ENCODE measurements at places on chromosomes 3 and 15.

DNA sequence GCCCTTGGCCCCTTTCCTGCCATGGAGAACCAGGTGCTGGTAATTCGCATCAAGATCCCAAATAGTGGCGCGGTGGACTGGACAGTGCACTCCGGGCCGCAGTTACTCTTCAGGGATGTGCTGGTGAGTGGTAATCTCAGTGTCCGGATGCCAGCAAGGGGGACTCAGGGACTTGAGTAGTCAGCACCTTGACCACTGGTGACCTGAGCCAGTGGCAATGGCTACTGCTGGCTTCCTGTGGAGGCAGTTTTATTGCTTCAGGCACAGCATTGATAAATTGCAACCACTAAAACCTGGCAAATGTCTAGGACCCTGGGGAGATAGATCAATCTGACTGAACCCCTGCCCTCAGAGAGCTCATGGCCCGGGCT, 830 bp downstream of the MAP2K5 start:
- peak; percentile 52 for DNase-seq

GRCh38 chr3:37779289-37780152, 82.2 kb upstream of the CTDSPL start:
- DNase-seq, result peak; percentile 85

- DNase-seq, result no peak
Observed at GRCh38 chr3:134681522-134681900, 30.7 kb upstream of the KY start.

GRCh38 chr3:19363071-19363470, 214.8 kb downstream of the KCNH8 start:
- no peak for DNase-seq

- DNase-seq, result peak; percentile 68
Observed at GRCh38 chr3:18812316-18812715, 336.0 kb upstream of the KCNH8 start.

DNA sequence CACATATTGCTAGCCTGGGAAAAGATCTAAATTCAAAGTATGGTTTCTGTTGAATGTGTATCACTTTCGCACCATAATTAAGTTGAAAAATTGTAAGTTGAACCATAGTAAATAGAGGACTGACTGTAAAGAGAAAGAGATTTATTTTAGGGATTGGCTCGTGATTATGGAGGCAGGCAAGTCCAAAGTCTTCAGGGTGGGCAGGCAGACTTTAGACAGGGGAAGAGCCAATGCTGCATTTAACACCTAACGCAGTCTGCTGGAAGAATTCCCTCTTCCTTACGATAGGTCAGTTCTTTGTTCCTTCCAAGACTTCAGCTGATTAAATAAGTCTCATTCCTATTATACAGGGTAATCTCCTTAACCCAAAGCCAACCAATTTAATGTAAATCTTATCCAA, 15.8 kb downstream of the C3orf85 start:
- no peak for DNase-seq

GRCh38 chr3:112425858-112426750, 73.2 kb downstream of the BTLA start:
- no peak for DNase-seq

GRCh38 chr3:69149586-69149985, 27.2 kb upstream of the LMOD3 start:
- no peak for DNase-seq

- no peak for DNase-seq
Observed at GRCh38 chr3:126262227-126262626, 81.8 kb upstream of the ALDH1L1 start.

DNA sequence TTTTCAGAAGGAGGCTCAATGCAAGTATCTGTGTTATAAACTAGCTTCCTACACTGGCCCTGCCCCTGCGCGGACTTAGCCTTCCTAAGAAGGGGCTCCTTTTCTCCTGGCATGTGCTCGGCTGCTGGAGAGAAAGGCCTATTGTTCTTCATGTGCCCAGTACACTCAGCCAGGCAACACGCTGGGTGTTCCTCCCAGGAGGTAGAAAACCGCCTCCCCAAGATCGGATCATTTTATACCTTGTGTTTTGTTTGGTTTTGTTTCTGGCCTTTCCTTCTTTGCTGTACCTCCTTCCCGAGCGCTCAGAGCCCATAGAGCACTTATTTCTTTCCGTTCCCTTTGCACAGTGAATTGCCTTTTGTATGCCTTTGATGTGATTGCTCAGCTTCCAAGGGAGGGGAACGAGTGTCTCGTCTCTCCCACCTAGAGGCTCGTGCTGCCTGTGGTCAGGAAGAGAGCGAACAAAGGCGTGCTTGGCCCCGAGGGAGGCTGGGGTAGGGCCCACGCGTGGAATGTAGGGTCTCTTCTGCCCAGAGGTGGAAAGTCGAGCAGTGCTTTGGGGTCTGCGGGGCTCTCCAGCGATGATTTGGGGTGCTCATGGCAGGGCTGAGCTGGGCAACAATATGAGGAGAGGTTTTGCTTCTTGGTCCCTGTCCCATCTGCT, 30.0 kb downstream of the CCNL1 start:
- DNase-seq, result no peak

GRCh38 chr15:60932051-60932915, 296.8 kb downstream of the RORA start:
- DNase-seq, result no peak

GRCh38 chr3:107384907-107385306, 7.7 kb downstream of the CCDC54 start:
- no peak for DNase-seq

DNA sequence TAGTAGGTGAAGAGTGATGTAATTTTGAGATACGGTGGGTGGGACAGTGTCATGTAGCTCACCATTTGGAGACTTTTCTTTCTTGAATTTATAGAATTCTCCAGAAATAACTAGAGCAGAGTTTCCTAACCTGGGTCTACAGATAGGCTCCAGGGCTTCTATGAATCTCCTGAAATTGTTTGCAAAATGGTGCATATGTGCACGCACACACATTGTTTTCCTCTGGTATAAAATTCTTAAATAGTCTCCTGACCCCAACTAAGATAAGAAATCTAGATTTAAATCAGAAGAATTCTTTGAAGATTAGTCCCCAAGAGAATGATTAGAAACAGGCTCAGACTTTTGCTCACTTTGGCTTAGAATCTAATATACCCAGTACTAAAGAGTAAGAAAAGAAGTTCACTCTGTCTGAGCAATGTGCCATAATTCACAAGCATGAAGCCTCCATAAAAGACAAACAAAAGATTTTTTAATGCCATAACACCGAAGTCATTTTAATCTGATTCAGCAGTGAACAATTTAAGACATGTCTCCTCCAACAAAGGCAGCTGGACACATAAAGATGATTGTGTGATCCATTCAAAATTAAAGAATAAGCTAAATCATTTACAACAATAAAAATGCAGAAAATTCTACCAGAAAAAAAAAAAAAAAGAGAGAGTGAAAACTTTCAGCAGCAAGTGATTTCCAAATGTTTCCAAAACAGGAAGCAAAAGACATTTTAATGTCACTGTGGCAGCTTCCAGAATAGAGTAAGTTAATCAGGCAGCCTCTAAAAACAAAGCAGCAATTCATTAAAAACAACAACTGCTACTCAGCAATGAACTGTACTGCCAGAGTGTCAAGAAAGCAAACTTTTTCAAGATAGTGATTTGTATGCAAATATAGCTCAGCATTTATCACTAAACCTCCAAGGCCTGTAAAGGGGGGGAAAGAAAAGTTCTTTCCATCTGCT, 975.5 kb upstream of the CFAP20DC start:
- no peak for DNase-seq

- DNase-seq, result no peak
Observed at GRCh38 chr3:127688416-127689265, 15.9 kb downstream of the ABTB1 start.

DNA sequence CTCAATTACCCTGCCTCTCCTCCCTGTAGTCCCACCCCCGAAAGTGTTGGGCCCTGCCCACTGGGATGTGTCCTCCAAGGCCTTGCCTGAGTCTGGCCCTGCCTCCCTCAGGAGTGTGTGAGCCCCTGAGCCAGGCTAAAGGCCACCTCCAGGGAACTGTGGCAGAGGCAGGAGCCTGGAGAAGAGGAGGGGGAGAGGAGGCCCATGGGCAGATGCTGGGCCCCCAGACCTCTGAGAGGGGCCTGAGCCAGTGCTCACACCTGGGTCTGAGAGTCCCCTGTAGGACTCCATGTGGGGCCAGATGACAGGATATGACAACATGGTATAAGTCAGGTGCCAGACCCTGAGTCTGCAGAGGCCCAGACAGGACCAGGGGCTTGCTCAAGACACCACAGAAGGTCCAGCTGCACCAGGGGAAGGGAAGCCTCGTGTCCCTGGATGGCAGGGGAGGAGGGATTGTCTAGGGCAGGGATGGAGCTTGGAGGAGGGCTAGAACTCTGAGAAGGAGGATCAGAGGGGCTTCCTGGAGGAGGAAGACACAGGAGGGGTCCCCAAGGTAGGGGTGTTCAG, 217.9 kb downstream of the TBC1D2B start:
- no peak for DNase-seq

DNA sequence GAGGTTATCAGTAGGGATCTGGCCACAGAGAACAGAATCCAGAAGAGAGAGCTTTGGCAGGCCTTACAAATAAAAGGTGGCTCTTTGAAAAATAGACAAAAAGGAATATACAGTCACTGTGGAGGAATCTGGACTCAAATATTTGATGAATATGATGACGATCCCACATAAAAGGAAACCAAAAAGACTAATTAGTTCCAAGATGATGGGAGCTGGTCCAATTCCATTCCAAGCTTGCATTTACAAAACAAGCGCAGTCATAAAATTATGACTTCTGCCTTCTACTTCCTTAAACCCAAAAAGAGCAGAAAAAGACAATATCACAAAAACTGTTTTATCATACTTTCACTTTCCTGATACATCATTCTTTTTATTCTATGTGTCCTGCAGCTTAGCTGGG, 285.8 kb downstream of the DIPK2A start:
- no peak for DNase-seq

DNA sequence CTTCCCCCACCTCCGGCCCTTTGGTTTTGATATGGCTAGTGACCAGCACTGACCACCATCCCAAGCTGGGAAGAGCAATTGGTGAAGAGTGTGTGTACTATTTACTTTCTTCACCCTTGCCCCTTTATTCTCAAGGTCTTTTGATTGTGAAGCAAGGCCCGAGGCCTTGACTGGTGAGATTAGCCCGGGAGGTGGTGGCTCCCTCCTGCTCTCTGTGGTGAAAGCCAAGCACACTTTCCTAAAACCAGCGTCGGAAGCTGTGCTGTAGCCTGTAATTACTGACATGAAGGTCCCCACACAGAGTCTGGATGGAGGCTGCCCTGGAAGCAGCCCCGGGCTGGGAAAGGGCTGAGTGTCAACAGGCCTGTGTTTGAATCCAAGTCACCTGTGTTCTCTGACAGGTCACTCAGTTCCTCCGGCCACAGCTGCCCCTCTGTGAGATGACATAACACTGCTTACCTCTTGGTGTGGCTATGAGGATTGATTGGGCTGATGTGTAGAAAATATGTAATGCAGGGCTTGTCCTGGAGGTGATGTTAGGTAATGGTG, 60.5 kb upstream of the PRR23C start:
- DNase-seq, result no peak

DNA sequence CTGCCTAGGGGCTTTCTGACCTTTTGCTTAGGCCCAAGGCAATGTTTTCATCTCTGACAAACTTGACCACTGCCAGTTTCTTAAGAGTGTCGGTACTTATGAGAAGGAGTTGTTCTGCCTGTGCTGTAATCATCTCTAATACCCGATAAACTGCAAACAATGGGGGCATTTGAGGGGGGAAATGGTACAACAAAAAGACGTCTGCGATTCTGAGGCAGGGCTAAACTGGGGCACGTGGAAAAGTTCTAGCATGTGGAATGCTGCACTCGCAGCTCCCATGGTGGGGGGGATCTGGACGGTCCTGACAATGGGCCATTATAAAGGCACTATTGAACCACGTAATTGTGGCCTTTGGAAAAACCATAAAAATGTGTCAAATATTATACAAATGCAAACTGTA, 73.1 kb upstream of the SAMMSON start:
- no peak for DNase-seq

DNA sequence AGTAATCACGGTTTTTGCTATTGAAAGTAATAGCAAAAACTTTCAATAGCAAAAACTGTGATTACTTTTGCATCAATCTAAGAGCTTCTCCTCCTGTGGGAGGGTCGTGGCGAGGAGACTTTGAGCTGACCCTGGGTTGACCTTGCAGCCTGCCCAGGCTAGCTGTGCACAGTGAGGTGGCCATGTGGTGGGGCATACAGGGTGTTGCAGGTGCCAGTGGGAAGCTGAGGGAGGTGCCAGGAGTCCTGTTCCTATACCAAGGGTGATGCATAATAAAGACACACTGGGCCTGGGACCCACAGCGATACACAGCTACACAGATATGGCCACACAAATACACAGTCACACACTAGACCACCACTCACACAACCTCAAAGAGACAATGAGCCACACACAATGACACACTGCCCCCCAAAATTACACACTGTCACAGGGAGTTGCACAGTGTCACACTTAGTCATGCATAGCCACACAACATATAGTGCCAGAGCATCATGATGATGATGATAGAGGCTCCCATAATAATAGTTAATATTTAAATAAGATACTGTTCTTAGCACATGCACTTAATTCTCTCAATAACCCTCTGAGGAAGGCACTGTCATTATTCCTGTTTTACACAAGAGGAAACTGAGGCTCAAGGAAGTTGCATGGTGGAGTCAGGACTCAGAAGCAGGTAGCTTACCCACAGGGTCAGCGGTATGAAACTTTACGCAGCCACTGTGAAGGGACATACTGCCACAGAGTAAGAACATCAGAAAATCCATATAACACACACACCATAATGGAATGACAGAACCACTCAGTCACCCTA, 6.3 kb downstream of the PLCD1 start:
- no peak for DNase-seq

DNA sequence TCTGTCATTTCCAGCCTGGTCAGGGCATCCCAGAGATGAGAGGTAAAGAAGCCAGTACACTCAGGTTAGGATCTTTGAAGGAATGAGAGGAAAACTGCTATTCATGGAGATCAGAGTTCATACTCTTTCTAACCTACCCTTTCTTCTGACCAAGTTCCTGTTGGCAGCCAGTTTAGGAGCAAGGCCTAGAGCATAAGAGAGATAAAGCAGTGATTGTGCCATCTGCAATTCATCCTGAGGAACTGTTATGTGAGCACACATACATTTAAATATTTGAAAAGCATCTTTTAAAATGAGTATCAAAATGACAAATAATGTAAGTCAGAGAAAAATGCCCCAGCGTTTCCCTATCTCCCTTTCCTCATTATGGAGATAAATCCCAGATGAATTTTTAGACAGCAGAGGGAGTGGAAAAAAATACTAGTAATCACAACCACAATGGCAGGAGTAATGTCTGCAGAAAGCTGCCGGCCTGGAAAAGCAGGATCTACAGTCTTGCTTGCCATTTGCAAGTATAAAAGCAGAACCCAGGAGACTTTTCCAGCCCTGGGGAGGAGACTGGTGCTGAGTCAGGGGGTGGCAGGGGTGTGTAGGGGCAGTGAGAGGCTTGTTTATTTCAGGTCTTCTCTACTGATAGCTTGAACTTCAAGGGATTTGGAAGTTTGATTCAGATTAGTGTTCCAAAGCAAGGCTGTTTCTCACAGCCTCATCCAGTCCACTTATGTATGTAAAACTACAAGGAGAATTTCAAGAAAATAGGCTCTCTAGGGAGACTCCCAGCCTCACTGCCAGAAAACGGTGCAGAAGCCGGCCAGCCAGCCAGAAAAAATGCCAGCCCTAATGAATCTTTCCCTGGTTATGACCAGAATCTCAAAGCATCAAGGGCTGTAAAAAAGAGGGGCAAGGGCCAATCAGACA, 1052.4 kb downstream of the TUSC7 start:
- no peak for DNase-seq

All from RKO (cell line).